ENCODE measurements at places on chromosomes 2 and 18.

DNA sequence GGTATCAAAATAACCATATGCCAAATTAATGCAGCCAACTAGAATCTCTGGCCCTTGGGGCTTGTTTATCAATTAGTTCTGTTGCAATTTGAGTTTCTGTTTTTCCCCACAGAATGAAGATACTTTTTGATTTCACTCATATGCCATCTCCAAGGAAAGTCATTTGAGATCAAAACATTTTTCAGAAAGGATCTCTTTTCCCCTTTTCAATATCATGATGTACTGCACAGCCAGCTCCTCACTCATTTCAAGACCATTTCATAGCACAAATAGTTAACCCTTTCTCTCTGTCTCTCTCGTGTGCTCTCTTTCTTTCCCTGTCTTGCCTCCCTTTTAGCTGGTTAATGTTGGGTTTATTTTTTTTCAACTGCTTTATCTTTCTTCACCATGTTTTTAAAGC is 387.3 kb downstream of the STK39 start:
- peak; percentile 47 for DNase-seq

- peak; percentile 77 for DNase-seq
Observed at GRCh38 chr2:30252723-30253701, 21.7 kb downstream of the LBH start.

GRCh38 chr2:224957540-224958461 is 84.5 kb downstream of the DOCK10 start:
- peak; percentile 66 for DNase-seq

- peak; percentile 74 for DNase-seq
Observed at GRCh38 chr2:240232961-240233884, 92.8 kb upstream of the OTOS start.

DNA sequence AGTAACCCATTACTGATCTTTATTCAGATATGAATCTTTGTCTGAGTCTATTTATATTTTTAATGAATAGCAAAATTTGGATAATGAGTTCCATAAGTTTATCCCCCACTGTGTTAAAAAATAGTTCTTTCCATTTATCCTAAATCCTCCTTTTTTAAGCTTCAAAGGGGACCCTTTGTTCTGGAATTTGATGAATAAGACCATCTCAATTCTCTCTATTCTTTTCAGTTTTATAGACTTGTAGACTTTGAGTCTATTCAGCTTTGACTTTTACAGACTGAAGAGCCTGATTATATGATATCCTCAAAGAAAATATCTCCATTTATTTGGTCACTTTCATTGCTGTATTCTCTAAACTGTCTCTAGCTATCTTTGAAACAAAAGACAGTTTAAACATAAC is 2146.1 kb upstream of the CELF4 start:
- no peak for DNase-seq

GRCh38 chr2:173611121-173611520 is 256.4 kb downstream of the CDCA7 start:
- no peak for DNase-seq

DNA sequence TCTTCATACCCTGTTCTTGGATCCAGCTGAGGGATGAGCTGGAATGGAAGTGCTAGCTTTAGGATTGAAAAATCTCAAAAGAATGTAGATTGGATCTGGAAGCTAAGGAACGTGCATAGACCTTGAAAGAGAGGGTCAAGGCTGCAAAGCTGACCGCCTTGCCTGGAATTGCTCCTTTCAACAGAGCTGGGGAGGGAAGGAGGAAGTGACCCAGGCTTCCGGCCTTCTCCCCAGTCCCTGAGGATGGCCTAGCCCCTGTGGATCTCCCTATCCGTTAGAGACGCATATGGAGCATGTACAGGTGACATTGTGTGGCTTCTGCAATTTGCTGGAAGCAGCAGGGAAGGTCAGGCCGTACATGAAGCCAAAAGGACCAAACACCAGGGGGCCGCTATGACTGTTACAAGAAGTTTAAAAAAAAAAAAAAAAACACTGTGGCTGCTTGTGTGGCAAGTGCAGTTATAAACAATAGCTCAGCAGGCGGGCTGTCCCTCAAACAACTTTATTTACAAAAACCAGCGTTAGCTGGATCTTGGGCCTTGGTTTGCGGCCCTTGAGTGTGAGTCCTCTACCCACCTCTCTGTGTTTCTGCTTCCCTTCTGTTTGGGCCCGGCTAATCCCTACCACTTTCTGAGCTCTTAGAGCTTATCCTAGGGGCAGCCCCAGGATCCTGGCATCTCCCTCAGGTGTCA is 227.6 kb downstream of the SEPTIN10 start:
- DNase-seq: no peak

DNA sequence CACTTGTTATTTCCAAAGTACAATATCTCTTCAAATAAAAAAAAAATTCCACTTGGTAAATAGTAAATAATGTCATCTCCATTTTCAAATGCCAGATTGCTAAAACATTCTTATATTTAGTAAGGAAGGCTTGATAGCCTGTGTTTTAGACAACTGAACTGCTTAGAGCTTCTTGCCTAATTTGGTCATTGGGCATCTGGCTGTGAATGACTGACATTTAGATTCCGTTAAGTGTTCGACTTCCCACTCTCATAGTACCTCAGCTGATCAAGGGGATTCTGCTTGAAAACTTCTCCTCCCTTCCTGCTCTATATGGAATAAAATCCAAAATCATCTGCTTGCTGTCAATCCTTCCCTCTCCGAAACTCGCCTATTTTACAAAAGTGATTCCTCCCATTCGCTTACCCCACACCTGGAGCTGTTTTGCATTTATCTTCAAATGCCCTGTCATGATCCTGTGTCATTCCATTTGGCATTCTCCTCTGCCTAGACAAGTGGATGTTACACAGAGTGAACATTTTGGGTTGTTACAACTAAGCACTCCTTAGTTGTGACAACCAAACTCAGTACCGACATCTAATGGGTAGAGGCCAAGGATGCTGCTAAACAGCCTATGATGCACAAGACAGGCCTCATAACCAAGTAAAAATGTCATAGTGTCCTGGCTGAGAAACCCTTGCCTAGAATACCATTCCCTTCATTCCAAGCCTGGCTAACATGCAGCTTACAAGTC is 181.0 kb downstream of the CDH2 start:
- DNase-seq: no peak

- DNase-seq: no peak
Observed at GRCh38 chr2:10052216-10052615, 8.9 kb downstream of the KLF11 start.

DNA sequence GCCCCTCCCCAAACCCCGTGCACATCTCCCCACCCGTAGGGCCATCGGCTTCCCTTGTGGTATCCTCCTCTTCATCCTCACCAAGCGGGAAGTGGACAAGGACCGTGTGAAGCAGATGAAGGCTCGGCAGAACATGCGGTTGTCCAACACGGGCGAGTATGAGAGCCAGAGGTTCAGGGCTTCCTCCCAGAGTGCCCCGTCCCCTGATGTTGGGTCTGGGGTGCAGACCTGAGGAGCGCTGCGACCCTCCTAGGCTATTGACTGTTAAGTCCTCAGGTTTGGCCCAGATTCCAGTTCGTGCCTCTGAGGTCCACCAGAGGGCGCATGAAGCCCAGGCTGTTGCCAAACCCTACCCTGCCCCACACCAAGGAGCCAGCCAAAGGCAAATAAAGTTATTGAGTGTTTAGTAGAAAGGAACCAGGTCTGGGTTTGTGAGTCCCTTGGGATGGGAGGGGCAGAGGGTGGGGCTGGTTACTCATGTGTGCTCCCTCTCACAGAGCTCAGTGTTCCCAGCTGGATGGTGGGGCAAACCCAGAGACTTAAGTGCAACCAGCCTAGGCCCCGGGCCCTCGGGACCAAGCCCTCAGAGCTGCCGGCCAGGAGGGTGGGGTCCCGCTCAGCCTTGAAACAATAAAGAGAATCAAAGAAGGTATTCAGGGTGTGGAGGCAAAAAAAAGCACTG is 2.4 kb downstream of the PNKD start:
- DNase-seq: peak; percentile 83

GRCh38 chr2:3279236-3279960 is 98.2 kb downstream of the EIPR1 start:
- DNase-seq: no peak

DNA sequence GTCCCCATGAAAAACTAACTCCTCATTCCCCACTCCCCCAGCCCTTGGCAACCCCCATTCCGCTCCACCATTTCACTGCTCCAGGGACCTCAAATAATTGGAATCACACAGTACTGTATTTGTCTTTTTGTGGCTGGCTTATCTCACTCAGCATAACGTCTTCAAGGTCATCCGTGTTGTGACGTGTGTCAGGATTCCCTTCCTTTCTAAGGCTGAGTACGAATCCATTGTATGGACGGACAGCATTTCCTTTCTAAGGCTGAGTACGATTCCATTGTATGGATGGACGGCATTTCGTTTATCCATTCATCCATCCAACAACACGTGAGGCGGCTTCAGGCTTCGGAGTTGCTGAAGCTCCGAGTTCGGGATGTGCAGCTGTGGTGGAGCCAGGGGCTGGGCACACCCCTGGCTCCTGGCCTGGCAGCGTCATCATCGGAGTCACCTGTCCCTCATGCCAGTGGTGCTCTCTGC is 1.2 kb upstream of the ASB1 start:
- DNase-seq: no peak

- DNase-seq: no peak
Observed at GRCh38 chr2:199646439-199646838, 188.7 kb upstream of the SATB2 start.

DNA sequence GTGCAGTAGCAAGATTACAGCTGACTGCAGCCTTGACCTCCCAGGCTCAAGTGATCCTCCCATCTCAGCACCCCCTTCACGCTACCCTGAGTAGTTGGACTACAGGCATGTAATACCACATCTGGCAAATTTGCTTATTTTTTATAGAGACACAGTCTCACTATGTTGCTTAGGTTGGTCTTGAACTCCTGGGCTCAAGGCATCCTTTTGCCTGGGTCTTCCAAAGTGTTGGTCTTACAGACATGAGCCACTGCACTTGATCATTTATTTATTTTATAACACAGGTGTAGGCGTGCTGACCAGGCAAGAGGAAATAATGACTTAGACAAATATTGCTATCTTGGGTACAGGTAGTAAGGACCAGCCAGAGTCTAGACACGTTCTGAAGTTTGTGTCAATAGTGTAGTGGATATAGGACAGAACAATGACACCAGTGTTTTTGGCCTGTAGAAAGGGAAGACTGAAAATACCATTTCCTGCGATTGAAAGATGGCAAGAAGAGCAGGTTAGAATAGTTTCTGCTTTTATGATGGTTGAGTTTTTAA is 71.0 kb upstream of the THUMPD2 start:
- DNase-seq: no peak

DNA sequence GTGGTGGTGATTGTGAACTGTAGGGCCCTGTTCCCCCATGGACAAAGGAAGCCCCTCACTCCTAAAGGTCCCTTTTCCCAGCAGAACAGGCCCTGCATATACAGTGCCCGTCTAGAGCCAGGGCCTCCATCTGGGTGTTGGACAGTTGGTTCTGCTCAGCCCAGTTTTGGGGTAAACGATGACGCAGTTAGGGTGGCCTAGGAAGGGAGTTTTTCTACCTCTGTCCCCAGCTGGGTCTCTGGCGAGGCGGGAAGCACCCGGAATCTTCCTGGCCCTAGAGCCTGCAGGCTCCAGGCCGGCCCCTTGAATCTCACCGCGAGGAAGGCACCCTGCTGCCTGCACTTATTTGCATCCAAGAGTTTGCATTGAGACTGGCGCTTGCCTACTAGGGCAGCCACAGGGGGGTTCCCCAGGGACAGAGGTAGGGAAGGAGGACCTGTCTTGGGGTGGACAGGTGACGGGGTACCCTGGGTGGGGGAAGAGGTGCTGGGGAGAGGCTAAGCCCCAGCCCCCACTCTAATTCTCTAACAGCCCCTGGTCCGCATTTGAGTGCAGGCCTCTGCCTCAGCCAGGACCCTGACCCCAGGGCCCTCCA is 529 bp upstream of the MTA3 start:
- no peak for DNase-seq

- no peak for DNase-seq
Observed at GRCh38 chr18:79943608-79944125, 7.8 kb downstream of the SLC66A2 start.

DNA sequence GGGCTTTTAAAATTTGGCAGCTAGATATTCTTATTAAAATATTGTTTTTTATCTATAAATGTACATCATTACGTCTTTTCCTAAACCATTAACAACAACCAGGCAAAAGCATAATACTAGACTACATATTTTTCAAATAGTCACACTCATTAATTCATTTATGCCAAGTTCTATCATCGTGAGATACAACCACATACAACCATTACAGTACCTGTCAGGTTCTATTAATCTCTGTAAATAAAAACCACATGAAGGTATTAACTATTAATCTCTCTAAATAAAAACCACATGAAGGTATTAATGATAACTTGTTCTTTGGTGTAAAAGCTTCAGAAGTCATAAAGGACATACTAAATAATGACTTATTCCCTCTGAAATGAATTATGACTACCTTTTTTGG is 432.7 kb downstream of the TMX3 start:
- no peak for DNase-seq

All from activated CD4-positive, alpha-beta T cell treated with anti-CD3 and anti-CD28 coated beads, Interleukin-2, Interleukin-6, amounts not matched to agents 100 ng/mL and 50 ng/mL, durations not matched to agents 16 hours and 8 hours (primary cell).